Urothelium cell line (cell line): ENCODE measurements at places on chromosomes 2 and 18.

DNA sequence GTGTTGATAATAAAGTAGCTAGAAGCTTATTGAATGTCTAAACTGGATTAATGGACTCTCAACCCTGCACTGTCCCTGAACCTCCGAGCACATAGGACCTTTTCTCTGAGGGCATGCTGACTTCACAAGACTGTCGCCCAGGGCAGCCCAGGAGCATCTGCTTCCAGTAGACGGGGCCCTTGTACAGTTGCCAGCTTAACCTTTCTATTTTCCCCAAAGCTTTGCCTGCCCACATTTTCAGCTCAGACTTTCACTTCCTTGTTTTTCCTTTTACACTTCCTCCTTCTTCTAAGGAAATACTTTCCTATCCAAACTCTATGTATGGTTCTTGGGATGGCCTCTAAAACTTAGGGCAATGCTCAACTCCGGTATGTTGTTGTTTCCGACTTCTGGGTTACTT lies 1.3 kb downstream of the VWA3B start:
- DNase-seq, result no peak

- DNase-seq, result no peak
These were observed 1.6 kb downstream of the TMEM185B start for GRCh38 chr2:120221616-120222015.

- DNase-seq, result no peak
These were observed 171.2 kb downstream of the CMPK2 start for GRCh38 chr2:6694555-6694954.

DNA sequence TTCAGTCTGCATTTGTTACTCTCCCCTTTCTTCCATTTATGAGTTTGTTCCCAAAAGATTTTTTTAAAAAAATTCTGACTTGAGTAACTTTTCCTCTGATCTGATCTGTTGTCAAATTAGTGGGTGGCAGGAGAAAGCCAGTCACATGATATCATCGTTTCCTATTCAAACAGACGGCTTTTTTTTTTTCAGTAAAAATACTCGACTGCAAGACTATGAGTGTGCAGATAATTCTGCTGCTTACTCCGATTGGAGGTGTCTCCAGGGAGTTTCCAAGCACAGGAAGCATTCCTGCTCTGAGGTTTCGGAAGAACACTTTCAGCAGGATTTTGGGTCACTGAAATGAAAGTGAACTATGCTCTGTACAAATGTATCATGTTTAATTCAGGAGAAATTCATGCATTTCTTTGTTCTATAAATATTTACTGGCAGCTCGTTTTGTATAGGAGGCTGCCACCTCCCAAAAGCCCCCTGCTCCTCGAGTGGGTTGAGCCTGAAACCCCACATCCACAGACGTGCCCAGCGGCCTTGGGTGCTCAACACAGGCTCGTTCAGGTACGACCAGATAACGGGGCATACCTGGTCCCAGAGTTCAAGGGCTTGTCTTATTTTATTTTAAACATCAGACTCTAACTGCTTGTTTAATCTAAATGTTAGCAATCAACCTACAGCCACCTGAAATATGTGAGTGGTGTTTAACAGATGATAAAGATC lies 126.9 kb upstream of the ZNF516 start:
- DNase-seq, result peak; percentile 51

- no peak for DNase-seq
These were observed 7.3 kb downstream of the EMILIN2 start for GRCh38 chr18:2853926-2854664.

- no peak for DNase-seq
These were observed 182.7 kb upstream of the FBXO11 start for GRCh38 chr2:48088994-48089393.

DNA sequence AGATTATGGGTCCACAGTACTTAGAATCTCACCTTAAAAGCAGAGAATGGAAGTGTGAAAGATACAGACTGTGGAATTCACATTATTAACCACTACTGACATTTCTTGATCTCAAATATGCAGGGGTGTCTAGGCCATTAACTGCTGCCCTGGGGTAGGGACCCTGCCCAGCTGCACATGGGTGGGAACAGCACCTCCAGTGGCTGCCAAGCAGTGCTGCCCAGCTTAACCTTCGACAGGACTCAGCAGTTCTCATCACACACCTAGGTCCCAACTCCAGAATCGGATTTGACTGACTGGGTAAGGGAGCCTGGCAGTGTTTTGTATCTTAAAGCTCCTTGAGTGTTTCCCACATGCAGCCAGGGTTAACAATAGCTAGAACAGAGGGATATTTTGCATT lies 14.9 kb downstream of the ERFE start:
- DNase-seq, result no peak

DNA sequence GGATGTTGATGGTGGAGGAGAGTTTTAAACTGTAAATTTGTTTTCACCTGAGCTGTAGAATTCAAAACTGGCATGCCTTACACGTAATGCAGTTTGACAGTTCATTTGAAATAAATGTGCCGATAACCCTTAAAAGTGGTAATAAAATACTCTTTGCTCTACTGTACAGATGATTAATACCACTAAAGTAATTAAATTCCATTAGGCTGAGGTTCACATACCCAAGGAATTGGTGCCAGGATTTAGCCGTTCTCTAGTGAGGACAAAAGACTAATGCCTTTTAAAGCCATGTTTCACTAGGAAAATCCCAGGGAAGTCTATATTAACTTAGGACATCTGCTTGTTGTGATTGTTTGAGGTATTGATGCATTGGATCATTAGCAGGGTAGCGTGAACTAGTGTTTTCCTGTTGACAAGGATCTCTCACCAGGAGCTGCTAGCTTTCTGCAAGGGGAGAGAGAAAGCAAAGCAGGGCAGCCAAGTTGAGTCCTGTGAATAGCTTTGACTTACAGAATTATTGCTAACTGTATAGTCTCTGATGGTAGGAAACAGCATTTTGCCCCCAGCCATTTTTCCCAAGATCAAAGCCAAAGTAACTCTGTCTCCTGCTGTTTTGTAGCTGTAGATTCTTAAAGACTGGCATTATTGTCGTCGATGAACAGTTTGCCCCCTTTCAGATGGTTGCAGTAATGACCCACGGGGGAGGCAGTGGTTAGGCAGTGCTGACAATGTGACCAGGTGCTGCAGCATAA lies 280.9 kb upstream of the FANCL start:
- peak; percentile 15 for DNase-seq

- no peak for DNase-seq
These were observed 7.6 kb downstream of the GPR17 start for GRCh38 chr2:127653421-127654083.

GRCh38 chr2:239432174-239432573 lies 31.4 kb upstream of the HDAC4 start:
- no peak for DNase-seq

- no peak for DNase-seq
These were observed 834 bp downstream of the PDCL3 start for GRCh38 chr2:100563407-100564247.

GRCh38 chr2:45000921-45001868 lies 8.1 kb downstream of the SIX2 start:
- DNase-seq, result no peak

DNA sequence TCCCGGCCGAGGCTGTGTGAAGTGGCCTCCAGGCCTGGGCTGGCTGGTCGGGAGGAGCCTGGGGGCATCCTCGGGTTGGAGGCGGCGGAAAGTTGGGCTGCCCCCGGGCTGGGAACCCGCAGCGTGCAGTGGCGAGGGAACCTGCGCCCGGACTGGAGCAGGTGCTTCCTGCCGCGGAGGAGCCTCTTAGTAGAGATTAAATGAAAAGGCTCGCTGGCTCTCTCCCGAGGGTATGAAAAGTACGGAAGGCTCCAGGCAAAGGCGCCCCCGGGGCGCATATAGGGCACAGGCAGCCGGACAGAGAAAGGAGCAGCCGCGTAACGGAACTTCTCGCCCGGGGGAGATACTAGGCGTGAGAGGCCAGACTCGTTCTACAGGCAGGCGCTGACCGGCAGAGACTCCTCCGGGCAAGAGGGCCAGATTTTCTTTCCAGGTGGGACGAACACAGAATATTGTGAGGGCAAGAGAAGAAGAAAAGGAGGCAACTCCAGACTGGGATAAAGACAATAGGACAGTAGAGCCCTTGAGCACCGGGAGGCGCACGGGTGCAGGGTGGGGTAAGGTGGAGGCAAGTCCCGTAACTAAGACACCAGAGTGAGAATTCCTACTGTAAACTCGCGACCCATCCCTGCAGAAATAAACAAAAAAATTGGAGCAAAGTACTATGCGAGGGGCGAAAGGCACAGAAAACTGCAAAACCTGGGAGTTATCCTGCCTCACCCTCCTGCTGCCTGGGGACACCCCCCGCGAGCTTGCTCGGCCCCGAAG lies 816 bp downstream of the CDH2 start:
- DNase-seq, result peak; percentile 9

GRCh38 chr2:24077879-24078278 lies 1.8 kb upstream of the SF3B6 start:
- no peak for DNase-seq

DNA sequence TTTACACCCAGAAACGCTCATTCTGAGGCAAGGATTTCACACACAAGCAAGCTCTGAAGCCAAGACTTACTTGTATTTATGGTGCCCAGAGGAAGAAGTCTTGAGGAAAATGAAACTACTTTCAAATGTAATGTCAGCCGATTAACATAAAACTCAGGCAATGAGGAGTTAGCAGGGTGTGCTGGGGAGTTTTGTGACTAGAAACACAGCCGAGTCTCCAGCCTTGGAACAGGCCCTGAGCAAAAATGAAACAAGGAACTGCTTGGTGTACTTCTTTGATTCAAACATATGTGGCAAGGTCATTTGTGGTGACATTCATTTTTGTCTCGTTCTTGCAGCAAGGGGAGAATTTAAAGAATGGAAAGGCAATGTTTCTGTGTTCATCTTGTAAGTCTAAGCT lies 4.5 kb downstream of the DYTN start:
- DNase-seq, result no peak

GRCh38 chr2:2333076-2333475 lies 2.0 kb upstream of the MYT1L start:
- DNase-seq, result no peak

DNA sequence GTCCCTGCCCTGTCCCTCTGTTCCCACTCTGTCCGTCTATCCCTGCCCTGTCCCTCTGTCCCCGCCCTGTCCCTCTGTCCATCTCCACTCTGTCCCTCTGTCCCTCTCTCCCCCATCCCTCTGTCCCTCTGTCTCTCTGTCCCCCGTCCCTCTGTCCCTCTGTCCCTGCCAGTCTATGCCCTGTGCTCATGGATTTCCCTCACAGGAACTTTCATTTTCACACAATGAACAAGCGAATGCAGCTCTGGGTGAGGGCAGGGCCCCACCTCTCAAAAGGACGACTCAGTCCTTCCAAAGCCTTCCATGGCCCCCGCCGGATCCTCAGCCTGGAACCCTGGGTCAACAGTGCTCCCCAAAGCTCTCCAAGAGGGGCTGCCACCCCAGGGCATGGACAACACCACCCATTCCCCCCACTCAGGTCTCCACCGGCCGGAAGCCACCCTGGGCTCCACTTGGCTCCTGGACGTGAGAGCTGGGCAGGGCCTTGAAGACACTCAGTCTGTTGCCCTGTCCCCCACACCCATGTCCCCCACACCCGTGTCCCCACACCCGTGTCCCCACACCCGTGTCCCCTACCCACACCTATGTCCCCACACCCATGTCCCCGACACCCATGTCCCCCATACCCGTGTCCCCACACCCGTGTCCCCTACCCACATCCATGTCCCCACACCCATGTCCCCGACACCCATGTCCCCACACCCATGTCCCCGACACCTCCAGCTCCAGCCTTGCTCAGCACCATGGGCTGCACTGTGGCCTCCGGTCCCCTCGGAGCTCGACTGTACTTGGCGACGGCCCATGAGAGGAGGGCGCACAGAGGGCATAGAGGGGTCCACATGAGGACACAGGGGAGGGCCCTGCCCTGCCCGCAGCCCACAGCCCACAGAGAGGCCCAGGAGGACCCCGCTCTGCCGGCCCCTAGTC lies 156.0 kb downstream of the PXDN start:
- no peak for DNase-seq
